ENCODE measurements at places on chromosomes 7 and 10. TPM values are rescaled to one million over a fixed set of nuclear protein-coding genes. Genes with fewer than 3 reads are reported as not detected.

The MAD1L1 gene
- total RNA-seq: 50.2 TPM

- no peak for DNase-seq
- H3K27ac ChIP-seq: peak overlapping the region; percentile 74
- no peaks in the 10 kb centered on the region for H3K27me3 ChIP-seq
- peaks cover 18% of the 10 kb centered on the region for H3K4me1 ChIP-seq
- no peaks in the 10 kb centered on the region for H3K36me3 ChIP-seq
Measured at GRCh38 chr10:31147210-31147608, 115.5 kb upstream of the ZNF438 start.

- peaks cover 4% of the 10 kb centered on the region for H3K4me1 ChIP-seq
- DNase-seq: no peak
- no peaks in the 10 kb centered on the region for H3K36me3 ChIP-seq
- no peaks in the 10 kb centered on the region for H3K27me3 ChIP-seq
- H3K4me3 ChIP-seq: no peak overlapping the region
Measured at GRCh38 chr10:71635867-71636266, 83.7 kb downstream of the C10orf105 start.

The FBXL13 gene
- total RNA-seq: 0.83 TPM

GRCh38 chr10:14235566-14236195, 95.0 kb downstream of the FRMD4A start:
- no peak overlapping the region for H3K4me3 ChIP-seq
- H3K4me1 ChIP-seq: peaks cover 10% of the 10 kb centered on the region
- H3K27ac ChIP-seq: no peak overlapping the region
- DNase-seq: no peak
- no peaks in the 10 kb centered on the region for H3K36me3 ChIP-seq

Measured in activated CD4-positive, alpha-beta T cell treated with anti-CD3 and anti-CD28 coated beads for 36 hours (primary cell).